ENCODE measurements at places on chromosomes 16 and 17.

- no peak overlapping the region for H3K27ac ChIP-seq
- H3K4me1 ChIP-seq, result no peaks in the 10 kb centered on the region
- peaks cover 83% of the 10 kb centered on the region for H3K36me3 ChIP-seq
- no peaks in the 10 kb centered on the region for H3K27me3 ChIP-seq
Measured at GRCh38 chr16:2939968-2940367, 24.1 kb upstream of the KREMEN2 start.

DNA sequence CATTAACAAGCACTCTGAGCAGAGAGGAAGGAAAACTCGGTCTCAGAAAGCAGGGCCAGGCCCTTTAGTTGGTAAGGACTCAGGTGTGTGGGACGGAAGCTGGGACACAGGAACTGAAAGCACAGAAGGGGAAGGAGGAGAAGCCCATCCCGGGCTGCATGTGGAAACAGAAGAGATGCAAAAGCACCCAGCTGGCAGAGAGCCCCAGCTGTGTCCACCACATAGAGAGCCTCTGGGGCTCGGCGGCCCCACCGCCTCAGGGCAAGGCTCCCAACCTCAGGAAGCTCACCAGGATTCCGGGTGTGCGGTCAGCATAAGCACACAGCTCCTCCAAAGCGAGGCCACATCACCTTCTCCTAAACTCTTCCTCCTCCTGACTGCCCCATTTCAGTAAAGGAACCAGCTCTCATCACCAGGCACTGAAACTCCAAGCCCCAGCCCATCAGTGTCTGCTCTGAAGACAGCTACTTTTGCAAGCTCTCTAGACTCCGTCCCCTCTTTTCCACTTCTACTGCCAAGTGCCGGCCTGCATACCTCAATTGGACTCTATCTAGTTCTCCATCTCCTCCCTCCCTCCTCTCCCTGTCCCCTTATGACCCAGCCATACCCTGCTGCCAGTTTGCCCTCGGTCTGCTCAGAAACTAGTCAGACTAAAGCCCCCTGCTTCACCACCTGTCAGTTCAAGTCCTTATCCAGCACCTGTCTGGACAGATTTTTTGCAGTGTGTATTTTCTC is 6.0 kb downstream of the ST3GAL2 start:
- peaks cover 86% of the 10 kb centered on the region for H3K4me1 ChIP-seq
- no peaks in the 10 kb centered on the region for H3K27me3 ChIP-seq
- DNase-seq, result no peak
- no peak overlapping the region for H3K4me3 ChIP-seq

- H3K36me3 ChIP-seq, result no peaks in the 10 kb centered on the region
- no peaks in the 10 kb centered on the region for H3K27me3 ChIP-seq
- no peak for DNase-seq
- H3K4me3 ChIP-seq, result no peak overlapping the region
- H3K27ac ChIP-seq, result no peak overlapping the region
- no peaks in the 10 kb centered on the region for H3K4me1 ChIP-seq
Measured at GRCh38 chr17:31786796-31787481, 72.1 kb downstream of the COPRS start.

- no peaks in the 10 kb centered on the region for H3K27me3 ChIP-seq
- no peak for DNase-seq
- H3K4me3 ChIP-seq, result no peak overlapping the region
- no peak overlapping the region for H3K27ac ChIP-seq
Measured at GRCh38 chr16:51045794-51046193, 105.3 kb downstream of the SALL1 start.

GRCh38 chr17:55383771-55384642 is 37.6 kb downstream of the MMD start:
- H3K4me1 ChIP-seq, result no peaks in the 10 kb centered on the region
- H3K27me3 ChIP-seq, result no peaks in the 10 kb centered on the region
- DNase-seq, result no peak
- no peak overlapping the region for H3K4me3 ChIP-seq

- no peaks in the 10 kb centered on the region for H3K36me3 ChIP-seq
- no peak overlapping the region for H3K27ac ChIP-seq
- H3K27me3 ChIP-seq, result peaks cover 17% of the 10 kb centered on the region
- H3K4me3 ChIP-seq, result no peak overlapping the region
Measured at GRCh38 chr17:77566566-77567138, 391.9 kb upstream of the TNRC6C start.

- H3K4me3 ChIP-seq, result no peak overlapping the region
- no peaks in the 10 kb centered on the region for H3K36me3 ChIP-seq
- H3K27ac ChIP-seq, result no peak overlapping the region
- no peaks in the 10 kb centered on the region for H3K4me1 ChIP-seq
Measured at GRCh38 chr16:13150181-13150885, 248.9 kb downstream of the SHISA9 start.

DNA sequence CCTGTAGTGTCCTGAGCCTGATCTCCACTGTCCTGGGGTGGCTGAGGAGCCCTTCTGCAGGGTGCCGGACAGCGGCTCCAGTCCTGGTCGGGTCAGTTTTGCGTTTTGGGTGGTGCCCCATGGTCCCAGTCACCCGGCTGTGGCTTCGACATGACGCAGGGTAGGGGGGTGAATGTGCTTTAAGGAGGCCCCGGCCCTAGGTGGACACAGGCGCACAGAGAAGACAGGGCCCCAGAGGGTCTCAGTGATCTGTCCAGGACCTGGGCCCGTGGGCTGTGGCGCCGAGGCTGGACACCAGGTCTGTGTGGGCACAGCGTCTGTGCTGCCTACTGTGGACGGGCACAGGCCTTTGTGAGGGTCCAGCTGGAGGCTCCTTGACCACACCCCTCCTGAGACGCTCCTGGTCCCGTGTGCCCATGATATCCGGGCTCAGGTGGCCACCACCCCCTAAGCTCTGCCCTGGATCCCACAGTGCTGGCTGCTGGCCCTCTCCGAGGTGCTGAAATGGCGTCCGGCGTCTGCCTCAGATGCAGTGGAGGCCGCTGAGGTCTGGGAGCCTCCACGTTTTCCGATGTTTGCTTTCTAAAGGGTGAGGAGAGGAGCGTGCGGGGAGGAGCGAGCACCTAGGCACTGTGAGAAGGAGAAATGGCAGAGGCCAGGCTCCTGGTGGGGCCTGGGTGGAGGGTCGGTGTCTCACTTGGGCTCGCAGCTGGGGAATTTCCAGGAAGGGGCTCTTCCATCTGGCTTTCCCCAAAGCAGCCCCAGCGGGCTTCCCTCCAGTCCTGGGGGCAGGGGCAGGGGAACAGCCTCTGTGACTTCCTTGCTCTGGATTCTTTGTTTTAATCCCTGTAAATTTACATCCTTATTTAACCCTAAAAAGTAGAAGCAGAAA is 56.1 kb upstream of the ACSF3 start:
- DNase-seq, result no peak
- H3K4me1 ChIP-seq, result peaks cover 2% of the 10 kb centered on the region
- peaks cover 44% of the 10 kb centered on the region for H3K27me3 ChIP-seq

GRCh38 chr17:40551879-40552768 is 13.1 kb downstream of the CCR7 start:
- DNase-seq, result peak; percentile 61
- peak overlapping the region; percentile 83 for H3K27ac ChIP-seq
- H3K27me3 ChIP-seq, result no peaks in the 10 kb centered on the region
- no peaks in the 10 kb centered on the region for H3K36me3 ChIP-seq
- no peak overlapping the region for H3K4me3 ChIP-seq

DNA sequence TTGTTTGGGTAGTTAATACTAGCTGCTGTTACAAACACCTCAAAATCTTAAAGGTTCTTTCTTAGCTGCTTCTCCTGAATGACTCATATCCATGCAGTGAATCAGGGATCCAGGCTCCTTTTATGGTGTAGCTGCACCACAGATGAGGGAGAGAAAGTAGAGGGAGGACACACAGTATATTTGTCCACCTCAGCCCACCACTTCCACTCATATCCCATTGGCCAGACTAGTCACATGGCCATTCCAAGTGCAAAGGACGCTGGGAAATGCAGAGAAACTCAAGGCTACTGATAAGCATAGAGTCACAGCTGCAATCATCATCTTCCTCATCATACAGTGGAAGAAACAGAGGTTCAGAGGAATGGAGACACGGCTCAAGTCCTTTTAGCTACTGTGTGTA is 63.8 kb downstream of the GSG1L start:
- H3K27me3 ChIP-seq, result no peaks in the 10 kb centered on the region
- DNase-seq, result no peak
- no peak overlapping the region for H3K4me3 ChIP-seq
- H3K36me3 ChIP-seq, result no peaks in the 10 kb centered on the region
